ENCODE measurements at places on chromosomes 13 and 19.

- no peak for DNase-seq
Measured at GRCh38 chr13:59442944-59443486, 720.7 kb downstream of the DIAPH3 start.

- DNase-seq: no peak
Measured at GRCh38 chr13:43661161-43661830, 125.5 kb downstream of the ENOX1 start.

GRCh38 chr13:111485491-111486250, 165.2 kb downstream of the TEX29 start:
- DNase-seq: no peak

DNA sequence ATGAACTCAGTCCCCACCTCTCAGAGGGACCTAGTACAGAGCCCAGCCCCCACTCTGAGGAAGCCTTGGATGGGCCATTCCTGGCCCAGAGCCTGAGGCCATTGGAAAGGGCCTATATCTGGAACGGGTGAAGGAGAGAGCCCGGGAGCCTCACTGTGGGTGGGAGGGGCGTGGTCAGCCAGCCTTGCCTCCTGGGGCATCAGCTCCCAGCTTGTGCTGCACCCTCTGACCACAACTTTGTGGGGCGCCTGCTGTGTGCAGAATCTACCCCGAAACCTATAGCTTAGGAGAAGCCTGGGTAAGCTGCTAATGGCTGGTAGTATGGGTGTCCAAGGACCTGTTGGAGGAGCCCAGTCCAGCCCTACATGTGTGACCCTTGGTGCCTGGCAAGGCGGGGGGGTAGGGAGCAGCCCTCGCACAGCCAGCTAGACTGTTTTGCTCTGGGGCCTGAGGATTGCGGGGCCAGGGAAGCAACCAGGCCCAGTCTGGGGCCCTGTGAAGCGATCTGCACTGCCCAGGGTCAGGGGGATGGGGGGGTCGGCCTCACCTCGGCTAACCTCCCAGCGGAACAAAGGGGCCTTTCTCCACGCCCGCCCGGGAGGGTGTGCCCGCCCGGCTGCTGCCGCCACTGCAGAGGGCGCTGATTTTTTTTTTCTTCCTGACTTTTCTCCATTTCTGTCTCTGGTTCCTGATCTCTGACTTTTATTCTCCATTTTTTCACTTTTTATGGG, 42.3 kb downstream of the LYL1 start:
- DNase-seq: no peak

GRCh38 chr13:21328201-21328600, 130.9 kb downstream of the ZDHHC20 start:
- DNase-seq: no peak

DNA sequence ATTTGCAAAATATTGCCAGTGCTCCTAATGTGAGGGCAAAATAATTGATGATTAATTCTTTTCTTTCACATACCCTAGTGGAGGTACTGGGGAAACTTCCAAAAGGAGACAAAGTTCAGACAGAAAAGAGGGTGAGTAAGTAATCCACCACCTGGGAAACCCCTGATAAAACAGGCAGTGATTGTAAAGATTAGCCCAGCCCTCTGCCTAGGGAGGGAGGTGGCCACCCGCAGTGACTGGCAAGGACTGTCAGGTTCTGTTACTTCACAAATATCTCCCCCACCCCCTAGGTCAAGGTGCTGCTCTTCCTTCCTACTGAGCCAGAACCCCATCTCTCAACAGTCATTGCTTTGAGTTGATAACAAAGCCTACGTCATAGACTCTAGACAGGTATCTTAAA, 239.7 kb downstream of the DNAJC15 start:
- no peak for DNase-seq

DNA sequence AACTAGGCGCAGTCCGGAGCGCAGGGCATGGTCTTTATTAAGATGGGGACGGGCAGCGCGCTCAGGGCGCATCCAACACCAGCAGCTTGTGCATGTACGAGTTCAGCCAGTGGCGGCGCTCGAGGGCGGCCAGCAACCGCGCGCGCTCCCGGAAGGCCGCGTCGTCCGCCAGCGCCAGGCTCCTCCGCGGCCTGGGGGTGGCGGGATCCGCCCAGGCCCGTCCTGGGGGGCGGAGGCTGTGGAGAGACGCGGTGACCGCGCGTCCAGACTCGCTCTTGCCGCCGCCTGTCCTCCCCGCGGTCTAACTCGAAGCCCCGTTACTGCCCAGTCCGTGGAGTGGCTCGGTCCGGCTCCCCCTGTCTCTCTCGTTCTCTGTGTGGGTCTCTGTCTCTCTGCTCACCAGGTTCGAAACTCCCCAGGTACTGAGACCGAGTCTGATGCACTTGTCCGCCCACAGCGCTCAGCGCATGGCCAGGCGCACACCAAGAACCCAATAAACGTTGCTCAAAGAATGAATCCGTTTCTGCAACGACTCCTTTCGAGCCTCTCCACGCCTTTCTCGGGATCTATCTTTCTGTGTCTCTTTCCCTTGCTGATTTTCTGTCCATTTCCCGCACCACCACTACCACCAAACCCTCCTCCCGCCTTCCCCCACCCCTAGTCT, 702 bp downstream of the PTH2 start:
- DNase-seq: no peak

DNA sequence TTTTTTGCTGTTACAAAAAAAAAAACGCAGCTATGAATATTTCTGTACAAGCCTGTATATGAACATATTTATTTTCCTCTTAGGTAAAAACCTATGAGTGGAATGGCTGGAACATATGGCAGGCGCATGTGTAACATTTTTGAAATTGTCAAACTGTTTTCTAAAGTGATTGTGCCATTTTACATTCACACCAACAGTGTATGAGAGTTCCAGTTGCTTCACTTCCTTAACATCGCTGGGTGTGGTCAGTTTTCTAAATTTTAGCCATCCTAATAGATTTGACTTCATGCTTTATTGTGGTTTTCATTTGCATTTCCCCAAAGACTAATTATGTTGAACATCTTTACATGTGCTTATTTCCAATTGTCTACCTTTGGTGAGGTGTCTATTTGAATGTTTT, 306.8 kb downstream of the KCNRG start:
- no peak for DNase-seq

- no peak for DNase-seq
Measured at GRCh38 chr13:113364311-113364889, 470 bp upstream of the GRTP1 start.
